ENCODE measurements at places on chromosomes 3 and 15.

DNA sequence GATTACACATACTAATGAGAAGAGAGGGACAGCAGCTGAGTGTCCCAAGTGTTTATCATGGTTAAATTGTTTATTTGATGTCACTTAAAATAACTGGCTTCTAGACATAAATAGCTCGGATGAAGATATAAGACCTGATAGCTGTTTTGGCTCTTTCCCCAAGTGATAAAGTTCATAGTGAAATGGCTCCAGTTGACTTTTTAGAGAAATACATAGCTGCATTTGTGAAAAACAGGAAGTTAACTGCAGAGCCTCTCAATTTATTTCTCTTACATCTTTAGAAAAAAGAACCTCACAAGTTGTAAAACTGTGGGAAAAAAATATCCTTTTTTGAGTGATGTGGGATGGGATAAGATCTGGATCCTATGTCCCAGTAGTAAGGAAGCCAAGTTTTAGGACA lies 332.9 kb upstream of the RASGRP1 start:
- no peak for DNase-seq

GRCh38 chr15:42021593-42021992 lies 751 bp upstream of the PLA2G4E start:
- DNase-seq: no peak

GRCh38 chr3:126486360-126486847 lies 10.7 kb upstream of the ZXDC start:
- no peak for DNase-seq

DNA sequence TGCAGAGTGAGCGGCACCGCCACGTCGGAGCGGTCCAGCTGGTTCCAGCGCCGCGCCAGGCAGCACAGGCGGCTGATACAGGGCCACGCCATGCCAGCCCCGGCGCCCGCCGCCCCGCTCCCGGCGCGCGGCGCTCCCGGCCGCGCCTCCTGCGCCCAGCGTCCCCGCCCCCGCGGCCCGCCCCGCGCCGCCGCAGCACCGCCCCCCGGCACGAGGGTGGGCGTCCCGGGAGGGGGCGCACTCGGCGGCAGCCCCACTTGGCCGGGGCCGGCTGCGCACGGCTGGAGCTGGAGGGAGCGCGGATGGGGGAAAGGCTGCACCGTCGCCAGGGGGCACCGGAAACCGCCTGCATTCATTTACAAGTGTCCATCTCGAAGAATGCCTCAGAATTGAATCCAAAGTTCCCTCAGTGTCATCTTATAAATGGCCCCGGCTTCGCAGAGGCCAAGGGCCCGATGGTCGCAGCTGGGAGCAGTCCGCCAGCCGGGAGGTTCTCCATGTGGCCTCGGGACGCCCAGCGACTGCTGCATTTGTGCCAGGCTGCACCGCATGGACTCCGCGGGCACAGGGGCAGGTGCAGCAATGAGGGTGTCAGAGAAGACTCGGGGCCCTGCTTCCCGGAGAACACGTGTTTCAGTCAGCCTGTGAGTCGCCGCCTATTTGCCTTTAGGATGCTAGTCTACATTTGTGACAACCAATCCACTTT lies at the start of gene MAP6D1:
TSS of gene MAP6D1 (minus strand) at position 122 of the 706 bp plus-strand sequence. CDS start at position 92, 30 bp downstream.
- DNase-seq: no peak

GRCh38 chr3:105700575-105700974 lies 168.2 kb downstream of the CBLB start:
- DNase-seq: no peak

GRCh38 chr15:33124279-33124678 lies 70.2 kb downstream of the FMN1 start:
- DNase-seq: no peak

- DNase-seq: no peak
Observed at GRCh38 chr3:191136347-191136746, 62.7 kb upstream of the OSTN start.

DNA sequence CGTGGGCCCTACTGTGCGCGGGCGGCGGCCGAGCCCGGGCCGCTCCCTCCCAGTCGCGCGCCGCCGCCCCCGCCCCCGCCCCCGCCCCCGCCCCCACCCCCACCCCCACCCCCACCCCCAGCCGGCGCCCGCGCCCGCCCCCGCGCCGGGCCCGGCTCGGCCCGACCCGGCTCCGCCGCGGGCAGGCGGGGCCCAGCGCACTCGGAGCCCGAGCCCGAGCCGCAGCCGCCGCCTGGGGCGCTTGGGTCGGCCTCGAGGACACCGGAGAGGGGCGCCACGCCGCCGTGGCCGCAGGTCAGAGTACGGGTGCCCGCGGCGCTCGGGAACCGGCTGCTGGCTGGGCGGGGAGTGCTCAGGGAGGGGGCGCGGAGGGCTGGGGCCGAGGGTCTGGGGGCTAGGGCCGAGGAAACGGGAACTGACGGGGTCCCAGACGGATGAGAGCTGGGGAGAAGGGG lies 1.1 kb upstream of the PPARG start:
- DNase-seq: no peak

GRCh38 chr3:195056506-195056905 lies 214.5 kb downstream of the XXYLT1 start:
- DNase-seq: no peak

Measured in NK-92 treated with Interleukin-12 subunit alpha and Interleukin-12 subunit beta, amount 100 ng/mL, for 24 hours (cell line).